ENCODE measurements at places on chromosomes 5 and 9.

DNA sequence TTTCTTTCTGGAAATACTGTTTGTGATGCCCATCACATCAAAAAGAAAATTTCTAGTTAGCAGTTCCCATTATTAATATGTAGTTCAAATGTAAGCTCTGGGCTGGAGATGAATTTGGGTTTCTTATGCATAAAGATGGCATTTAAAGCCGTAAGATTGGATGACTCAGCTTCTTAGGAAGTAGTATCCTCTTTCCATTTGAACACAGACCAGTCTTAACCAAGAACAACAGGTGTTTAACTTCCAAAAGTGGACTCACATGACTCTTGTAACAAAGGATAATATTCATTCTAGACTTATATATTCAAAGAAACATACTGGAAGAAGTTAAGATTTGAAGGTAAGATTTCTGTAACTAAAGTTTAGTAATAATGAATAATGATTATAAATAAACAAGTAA lies 330.5 kb downstream of the TLR4 start:
- no peak for DNase-seq

- no peak for DNase-seq
These were observed 928.5 kb downstream of the TLE4 start for GRCh38 chr9:80500300-80500699.

- DNase-seq, result no peak
These were observed 193.5 kb upstream of the HAPLN1 start for GRCh38 chr5:83914199-83914598.

GRCh38 chr9:82191082-82191770 lies 202.7 kb downstream of the SPATA31D1 start:
- DNase-seq, result no peak

GRCh38 chr9:112242147-112242804 lies 67.2 kb upstream of the SUSD1 start:
- no peak for DNase-seq

- no peak for DNase-seq
These were observed 161.7 kb downstream of the GLIS3 start for GRCh38 chr9:4138180-4138579.

- no peak for DNase-seq
These were observed 6.1 kb upstream of the TUSC1 start for GRCh38 chr9:25684321-25684720.

GRCh38 chr5:124908581-124909451 lies 162.4 kb upstream of the ZNF608 start:
- DNase-seq, result no peak

DNA sequence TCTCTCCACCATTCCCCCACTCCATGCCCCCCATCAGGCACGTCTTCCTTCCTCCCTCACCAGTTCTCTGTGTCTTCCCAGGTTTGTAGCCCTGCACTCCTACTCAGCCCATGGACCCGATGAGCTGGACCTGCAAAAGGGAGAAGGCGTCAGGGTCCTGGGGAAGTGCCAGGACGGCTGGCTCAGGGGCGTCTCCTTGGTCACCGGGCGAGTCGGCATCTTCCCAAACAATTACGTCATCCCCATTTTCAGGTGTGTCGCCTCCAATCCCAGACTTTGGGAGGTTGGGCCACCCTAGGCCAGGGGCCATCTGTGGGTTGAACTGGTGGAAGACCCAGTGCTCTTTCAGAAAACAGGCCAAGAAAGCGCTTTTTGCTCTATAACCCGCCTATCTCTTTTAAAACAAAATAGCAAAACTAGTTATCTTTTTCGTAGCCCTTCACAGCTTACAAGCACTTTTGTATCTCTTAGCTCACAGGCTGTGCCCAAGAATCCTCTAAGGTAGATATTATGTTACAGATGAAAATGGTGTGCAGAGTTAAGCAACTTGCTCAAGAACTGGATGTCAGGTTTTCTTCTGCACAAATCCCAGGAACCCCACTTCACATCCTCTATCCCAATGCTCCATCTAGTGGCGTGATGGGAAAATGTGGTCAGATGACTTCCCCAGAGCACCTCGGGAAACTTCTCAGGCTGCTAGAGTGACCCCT lies 56.2 kb downstream of the PLAC8L1 start:
- peak; percentile 80 for DNase-seq

DNA sequence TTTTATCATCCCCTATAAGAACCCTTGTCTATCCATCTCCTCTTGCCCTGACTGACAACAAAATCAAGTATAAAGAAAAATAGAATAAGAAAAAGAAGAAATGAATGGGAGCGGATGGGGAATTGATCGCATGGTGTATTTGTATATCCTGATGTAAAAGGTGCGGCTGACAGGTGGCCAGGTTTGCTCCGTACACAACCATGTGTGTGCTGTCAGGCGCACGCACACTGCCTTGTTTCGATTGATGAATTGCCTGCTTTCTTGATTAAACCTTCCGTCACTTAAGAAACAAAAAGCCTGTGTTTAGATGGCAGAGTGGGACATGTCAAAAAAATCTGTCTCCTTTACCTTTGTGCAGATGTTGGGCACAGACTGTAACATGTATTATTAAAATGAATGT lies 102.6 kb downstream of the MVB12B start:
- DNase-seq, result no peak

DNA sequence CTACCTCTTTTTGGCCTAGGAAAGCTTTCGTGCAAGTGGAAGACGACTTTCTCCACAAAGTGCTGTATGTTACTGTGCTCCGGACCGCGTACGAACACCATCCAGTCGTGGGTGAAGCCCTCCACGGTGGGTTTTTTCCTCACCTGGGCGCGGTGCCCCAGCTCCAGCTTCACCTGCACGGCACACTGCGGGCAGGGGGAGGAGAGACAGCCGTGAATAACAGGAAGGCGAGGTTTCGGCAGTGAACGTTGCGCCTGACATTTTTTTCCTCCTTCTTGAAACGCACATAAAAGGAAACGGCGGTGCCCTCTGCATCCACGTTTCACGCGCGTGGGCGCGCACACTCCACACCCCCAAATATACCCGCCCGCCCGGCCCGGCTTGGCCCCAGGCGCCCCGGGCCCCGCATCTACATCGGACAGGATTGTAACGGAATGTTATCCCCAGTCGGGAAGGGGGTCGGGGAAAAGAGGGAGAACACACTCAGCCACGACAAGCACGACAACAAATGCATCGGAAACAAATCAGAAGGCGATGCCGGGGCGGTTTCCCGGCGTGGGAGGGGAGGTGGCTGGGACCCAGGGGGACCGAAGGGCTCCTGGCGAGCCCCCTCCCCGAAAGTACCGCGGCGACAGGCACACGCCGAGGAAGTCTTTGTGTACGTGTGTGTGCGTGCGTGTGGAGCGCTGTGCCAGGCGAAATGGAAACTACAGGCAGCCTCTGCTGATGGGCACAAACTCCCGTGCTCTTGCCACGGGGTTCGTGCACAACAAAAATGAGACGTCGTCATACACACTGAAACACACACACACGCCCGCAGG lies 1.4 kb downstream of the MLLT3 start:
- no peak for DNase-seq

DNA sequence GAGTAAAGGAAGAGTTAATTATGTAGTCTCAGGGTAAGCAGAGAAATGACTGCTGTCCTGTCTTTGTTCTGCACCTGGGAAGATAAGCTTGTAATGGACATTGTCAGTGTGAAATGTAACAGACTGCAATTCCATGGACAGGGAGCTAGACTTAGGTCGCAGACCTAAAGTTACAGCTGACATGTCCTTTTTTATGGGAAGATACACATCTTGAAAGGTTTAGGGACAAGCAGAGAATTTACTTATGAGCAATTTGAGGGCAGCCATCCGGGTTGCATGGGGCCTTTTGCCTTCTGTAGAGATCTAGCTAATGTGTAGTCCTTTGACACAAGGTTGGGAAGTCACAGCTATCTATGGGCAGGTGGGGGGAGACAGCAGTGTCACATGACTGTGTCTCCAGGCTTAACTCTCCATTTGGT lies 85.7 kb downstream of the SERINC5 start:
- DNase-seq, result no peak

GRCh38 chr5:159713254-159713653 lies 203.0 kb upstream of the ADRA1B start:
- no peak for DNase-seq

DNA sequence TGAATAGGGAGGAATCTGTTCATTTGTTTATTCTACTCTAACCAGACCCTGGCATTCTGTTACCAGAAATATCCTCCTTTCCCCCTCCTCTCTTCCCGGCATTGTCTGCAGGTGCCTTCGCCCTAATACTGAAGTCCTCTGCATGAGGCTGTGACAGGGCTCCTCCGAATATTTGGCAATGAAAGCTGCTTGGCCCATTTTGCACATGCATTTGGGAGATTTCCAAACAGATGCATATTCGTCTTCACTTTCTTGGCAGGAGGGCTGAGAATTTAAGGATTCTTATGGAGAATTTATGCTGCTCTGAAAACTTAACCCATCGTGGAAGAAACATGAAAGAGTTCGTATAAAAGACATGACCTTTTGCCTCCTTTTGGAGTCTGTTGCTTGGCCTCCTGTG lies 484.0 kb downstream of the ZNF608 start:
- DNase-seq, result no peak

DNA sequence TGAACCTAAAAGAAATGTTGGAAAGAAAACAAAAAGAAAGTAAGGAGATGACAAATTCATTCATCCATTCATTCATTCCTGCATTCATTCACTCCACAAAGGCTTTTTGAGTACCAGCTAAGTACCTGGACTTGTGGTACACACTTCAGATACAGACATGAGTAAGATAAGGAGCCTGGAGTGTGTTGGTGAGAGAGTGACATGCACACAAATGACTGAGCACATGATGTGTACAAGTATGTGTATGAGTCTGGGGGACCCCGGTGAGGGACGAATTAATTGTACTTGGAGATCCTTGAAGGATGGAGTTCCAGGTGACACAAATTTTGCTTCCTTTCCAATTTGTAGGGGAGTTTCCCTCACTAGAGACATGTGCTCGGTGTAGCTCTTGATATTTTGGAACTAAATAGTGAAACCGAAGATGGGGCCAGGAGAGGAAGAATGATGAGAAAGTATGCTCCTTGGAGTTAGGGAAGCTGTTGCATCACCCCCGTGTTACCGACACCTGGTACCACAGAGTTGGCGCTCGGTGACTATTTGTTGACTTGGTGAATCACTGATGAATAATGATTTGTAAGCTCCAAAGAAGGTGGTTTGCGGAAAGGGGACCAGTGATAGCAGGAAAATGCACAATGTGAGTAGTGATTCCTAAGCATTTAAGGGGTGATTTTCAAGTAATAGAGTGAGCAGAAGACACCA lies 509.8 kb downstream of the CCDC171 start:
- peak; percentile 33 for DNase-seq

DNA sequence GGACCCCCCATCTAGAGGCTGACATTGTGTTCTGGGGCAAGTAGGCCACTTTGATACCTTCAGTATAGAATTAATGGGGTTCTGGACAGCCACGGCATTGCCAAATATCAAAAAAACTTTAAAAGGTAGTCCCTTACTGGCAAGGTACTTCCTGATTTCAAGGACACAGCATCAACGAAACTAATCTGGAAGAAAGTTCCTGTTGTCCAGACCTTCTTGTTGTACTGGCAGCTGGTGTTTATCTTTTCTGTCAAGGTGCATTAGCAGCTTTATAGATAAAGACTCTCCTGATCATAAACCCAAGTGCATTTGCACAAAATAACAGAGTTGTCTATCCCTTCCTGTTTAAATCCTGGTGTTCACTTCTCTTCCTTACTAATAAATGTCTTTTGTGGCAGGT lies 23.7 kb upstream of the GOLGA1 start:
- DNase-seq, result no peak

- DNase-seq, result no peak
These were observed 22.9 kb downstream of the KIF2A start for GRCh38 chr5:62328772-62329491.

DNA sequence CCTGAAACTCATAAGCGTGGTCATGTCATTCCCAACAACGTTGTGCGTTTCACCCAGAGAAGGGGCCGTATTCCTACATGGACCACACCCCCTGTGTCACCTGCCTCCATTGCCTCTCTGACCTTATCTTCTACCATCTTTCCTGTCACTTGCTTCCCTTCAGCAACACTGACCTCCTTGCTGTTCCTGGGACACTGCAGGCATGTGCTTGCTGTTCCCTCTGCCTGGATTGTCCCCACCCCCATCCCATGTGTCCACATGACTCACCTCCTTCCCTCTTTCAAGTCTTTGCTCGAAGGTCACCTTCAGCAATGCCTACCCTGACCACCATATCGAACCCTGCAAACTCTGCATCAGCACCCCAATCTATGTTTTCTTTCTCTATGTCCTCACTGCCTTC lies 133.2 kb upstream of the ZNF618 start:
- DNase-seq, result no peak

GRCh38 chr9:122281368-122281767 lies 16.7 kb downstream of the MRRF start:
- no peak for DNase-seq

- no peak for DNase-seq
These were observed 6.6 kb downstream of the SMARCA2 start for GRCh38 chr9:2021731-2022130.

GRCh38 chr9:136389396-136389795 lies 10.6 kb downstream of the SNAPC4 start:
- DNase-seq, result no peak

DNA sequence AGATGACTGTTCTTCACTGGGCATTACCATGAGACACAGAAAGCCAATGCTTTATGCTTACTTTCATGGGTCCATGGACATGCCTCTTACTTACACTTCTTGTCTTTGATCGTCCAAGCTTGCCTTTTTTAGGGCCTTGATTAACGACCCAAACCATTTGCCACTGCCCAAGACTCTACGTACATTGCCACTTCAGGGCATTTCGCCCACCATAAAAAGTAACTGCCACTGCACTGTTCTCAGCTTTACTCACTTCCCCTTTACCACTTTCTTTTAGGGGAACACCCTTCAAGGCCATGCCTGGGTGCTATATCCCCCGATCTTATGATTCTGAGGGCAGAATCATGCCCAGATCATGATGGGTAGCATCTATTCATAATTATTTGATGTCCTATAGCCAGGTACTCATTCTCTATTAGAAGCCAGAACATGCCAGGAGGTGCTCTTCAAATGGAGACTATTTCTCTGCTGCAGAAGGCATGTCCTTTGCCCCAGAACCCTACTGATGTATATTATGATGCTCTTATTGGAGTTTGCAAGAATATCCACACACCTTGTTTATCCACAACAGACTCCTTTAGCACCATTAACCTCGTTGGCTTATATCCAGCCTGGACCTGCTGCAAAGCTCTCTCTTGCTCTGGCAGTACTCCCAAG lies 64.1 kb upstream of the RAD23B start:
- DNase-seq, result no peak

DNA sequence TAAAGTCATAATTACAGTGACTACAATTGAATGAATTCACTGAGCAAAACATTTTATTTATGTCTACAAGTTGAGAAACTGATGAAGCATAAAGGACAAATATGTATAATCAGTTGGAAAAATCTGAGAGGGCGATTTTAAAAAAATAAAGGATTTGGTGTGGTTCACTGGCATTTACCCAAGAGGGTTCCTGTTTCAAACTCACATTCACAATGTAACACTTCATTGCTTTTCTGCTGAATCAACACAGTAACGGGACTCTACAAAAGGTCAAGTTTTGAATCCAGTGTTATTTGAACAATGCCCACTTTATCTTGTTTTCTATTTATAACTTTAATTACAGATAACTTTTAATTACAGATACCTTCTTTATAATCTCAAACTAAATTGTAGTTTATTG lies 138.6 kb downstream of the NUDT12 start:
- DNase-seq, result no peak

- peak; percentile 22 for DNase-seq
These were observed 106.1 kb downstream of the UBAP2 start for GRCh38 chr9:33942471-33943083.

All from HTR-8/SVneo (cell line).